Fibroblast of mammary gland (primary cell): ENCODE measurements at places on chromosomes 6 and 20.

DNA sequence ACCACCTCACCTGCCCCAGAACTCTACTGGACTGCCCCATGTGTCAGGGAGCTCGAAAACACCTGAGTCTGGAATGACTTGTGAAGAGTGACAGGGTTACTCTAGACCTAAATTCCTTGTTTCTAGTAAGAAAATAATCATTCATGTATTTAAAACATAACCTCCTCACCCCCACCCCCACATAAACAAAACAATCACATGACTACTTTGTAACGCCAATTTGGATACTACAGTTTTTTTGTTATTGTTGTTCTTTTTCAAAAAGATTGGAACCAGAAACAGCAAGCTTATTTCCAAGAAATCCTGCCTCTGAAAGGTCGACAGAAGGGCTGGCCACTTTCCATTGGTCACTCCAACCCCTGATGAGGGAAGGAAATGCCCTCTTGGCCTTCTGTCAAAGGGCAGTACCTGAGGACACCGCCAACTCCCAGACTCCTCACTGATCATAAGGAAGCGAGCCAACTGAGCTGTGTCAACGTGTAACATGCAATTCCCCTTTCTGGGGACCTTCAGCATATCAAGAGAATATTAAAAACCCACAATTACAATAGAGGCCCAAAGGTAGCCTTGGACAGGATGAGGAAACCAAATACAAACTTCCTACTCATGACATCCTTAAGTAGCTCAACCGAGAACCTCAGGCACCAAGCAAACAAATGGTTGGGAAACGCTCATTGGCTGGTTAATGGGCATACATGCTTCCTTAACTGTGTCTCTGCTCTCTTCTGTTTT lies 2.6 kb downstream of the MCUR1 start:
- no peak for DNase-seq

DNA sequence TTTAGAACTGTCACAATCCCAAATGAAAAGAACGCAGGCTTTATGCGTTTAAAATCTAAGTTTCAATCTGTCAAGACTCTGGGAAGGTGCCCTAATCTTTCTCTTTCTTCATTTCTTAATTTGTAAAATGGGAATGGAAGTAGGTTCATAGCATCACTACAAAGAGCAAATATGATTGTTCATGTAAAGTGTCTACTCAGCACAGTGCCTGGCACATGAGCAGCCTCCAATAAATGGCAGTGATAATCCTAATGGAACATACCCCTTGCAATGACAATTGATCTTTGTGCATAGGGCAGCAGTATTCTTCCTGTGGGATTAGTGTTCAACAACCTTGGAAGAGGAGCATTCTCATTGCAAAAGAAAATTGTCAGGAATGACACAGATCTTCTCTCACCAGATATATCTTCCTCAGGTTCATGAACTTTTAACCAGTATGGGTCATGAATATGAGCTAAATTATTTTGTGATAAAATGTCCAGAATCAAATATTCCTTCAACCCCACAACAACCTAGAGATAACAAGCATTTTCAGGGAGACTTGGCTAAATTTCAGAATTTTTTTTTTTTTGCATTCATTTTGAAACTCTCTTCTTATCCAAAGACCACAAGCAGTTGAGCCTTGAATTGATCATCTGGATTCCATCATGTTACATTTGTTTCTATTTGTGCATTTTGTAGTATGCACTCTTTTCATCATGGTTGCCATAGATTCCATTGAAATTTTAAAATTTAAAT lies 149.1 kb downstream of the TBX18 start:
- peak; percentile 44 for DNase-seq

GRCh38 chr6:11263291-11263775 lies 30.9 kb upstream of the NEDD9 start:
- peak; percentile 83 for DNase-seq

GRCh38 chr6:107729098-107729497 lies 95.0 kb downstream of the SCML4 start:
- DNase-seq: no peak

GRCh38 chr6:54910431-54910884 lies 63.9 kb downstream of the FAM83B start:
- DNase-seq: no peak

GRCh38 chr6:157225575-157225995 lies 97.7 kb downstream of the TMEM242 start:
- no peak for DNase-seq

GRCh38 chr6:6734479-6735465 lies 146.3 kb downstream of the LY86 start:
- DNase-seq: peak; percentile 60

DNA sequence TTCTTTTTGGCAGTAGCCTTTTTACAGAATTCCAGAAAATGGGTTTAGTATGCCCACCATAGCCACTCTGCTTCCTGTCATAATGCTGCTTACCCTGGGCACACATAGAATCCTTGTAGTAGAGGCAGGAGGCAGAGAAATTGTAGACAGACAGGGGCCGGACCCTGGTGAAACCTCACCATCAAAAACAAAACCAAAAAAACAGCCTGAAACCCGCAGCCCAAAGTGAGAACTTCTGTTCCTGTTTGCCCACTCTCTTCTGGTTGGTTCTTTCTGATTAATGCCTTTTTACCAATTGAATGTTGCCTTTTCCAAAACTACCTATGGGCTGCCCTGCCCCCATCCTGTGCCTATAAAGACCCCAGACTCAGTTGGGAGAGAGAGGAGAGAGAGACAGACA lies 188.2 kb downstream of the CDKAL1 start:
- DNase-seq: no peak

DNA sequence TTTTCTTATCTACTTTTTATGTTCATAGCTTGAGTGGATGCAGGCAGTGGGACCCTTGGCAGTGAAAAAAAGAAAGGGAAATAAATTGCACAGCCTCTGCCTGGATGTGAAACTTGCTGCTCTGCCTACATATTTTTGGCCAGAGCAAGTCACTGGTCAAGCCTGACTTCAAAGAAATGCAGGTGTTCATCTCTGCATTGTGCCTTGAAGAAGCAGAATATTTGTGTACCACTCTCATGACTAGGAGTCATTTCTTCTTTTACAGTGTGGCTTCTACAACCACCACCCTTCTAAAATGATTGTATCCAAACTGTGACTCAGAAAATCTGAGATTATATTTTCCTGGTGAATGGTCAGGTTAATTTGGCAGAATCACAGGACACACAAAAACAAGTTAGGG lies 2.5 kb upstream of the KATNA1 start:
- no peak for DNase-seq

DNA sequence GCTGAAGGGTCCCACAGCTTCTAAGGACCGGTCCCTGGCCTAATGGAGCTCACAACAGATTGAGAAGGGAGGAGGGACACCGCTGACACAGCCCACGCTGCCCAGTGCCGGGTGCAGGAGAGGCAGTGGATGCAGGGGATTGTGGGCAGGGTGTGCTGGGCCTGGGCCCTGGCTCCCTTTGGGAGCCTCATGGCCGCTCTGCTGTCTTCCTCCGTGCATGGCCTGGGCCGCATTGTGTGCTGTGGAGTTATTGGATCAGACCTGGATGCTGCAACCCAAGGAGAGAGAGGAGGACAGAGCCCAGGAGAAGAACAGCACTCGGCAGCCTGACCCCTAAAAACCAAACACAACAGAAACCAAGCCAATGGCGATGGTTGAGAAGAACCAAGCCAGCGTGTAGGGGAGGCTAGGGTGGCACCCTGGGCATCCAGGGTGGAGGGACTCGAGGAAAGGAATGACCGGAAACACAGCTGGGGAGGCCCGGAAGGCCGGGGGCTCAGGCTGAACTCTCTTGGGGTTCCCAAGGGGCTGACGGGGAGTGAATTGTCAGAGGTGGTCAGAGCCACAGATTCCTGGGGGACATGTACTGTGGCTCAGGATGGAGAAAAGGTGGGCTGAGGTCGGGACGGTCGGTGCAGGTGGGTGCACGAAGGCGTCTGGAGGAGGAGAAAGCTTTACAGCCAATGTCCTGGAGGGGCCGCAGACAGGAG lies 41.0 kb downstream of the ERMARD start:
- DNase-seq: no peak

DNA sequence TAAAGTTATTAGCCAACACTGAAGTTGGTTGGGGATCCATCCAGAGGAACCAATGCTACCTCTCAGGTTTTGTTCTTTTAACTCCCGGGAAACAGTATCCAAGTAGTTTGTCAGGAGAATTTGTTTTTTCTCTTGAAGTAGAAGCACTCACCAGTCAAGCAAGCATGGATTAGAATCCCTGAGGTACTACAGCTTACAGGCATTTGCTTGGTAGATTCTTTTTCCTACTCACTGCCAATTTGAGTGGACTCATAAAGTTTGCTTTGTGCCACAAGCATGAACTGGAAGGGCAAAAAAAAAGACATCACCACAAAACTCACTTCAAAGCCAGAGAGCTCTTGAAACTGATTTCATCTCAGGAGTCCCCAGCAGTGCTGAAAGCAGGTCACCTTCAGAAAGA lies 167.4 kb downstream of the MBOAT1 start:
- DNase-seq: no peak

DNA sequence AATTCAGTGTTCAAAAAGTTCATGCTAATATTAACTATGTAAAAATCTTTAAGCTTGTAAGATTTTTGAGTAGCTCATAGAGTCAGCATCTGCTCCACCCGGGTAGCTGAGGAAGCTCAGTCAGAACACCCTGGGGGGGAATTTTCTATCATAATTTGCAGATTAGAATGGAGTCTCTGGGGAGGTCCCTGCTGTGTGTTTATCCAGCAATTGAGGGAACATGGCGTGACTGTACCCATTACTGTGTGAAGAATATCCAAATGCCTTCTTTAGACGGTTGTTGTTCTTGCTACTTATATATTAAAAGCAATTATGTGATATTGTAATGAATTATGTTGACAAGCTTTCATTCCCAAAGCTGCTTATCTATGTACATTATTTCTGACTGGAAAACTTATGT lies 64.8 kb downstream of the AIG1 start:
- no peak for DNase-seq

DNA sequence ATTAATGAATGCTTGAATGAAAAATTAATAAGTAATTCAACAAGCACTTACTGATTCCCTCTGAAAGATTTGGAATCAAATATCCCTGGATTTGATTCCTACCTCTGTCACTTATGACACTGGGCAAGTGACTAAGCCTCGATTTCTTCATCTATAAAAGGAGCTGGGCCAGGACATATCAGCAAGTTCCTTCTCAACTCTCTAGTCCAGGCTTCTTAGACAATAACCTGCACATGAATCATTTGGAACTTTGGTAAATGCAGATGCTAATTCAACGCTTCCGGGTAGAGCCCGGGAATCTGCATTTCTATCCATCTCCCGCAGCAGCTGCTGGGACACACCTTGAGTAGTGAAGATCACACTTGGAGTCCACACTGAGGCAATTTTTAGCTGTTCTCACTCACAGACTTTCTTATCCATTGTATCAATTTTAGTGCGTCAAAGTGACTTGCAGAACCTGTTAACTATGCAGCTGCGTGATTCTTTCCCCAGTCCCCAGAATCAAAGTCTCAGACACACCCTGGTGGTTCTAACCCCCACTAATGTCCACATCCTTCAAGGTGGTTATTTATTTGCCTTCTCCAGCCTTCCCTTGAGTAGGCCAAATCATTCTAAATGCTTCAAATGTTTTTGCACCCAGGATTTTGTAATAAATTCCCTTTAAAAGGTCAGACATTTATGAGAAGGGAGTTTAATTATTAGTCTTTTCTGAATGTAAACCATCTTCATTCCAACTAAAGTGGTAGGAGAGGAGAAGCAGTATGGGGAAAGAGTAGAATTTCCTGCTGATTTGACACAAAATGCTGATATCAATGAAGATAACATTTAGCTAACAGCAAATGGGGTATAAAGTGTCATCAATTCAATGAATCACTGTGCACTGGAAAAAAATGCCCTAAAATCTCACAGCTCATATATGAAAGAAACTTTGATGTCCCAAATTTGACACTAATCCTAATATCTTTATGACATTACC lies 26.0 kb upstream of the CCND3 start:
- DNase-seq: peak; percentile 56

GRCh38 chr6:11460001-11460668 lies 77.4 kb upstream of the TMEM170B start:
- DNase-seq: peak; percentile 29

- peak; percentile 56 for DNase-seq
Measured at GRCh38 chr6:111761783-111762312, 111.4 kb downstream of the FYN start.
